ENCODE measurements at places on chromosomes 7 and 10.

DNA sequence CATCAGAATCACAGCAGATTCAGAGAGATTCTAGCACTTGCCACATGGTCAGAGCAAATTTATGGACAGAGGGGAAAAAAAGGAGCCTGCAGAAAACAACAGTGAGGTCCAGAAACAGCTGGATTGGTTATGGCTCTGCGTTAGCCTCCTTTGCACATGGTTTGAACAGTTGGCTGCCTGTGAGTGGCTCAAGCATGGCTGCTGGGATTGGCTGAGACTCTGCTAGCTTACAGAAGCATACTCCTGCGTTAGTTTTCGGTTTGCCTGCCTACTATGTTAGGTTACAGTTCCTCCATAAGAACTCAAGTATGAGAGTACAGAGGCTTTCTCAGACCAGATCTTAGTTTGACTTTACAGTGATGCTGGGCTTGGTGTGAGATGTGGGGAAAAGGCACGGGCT lies 80.7 kb upstream of the WDR11 start:
- DNase-seq = no peak

DNA sequence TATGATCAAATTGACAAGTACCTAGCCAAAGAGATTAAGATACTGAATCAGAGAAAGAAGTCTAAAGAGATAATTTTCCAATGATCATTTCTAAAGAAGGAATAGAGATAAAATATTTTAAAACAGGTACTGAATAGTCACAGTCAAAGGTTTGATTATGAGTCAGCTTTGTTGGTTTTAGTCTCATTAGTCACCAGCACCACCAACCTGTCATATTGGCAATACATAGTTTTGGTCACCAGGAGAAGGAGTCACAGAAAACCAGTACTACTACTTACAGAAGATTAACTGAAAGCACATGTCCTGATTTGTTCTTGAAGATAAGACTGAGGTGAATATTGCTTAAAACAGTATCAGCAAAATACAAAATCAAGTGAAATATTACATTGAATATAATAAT lies 34.6 kb downstream of the ZEB1 start:
- no peak for DNase-seq

DNA sequence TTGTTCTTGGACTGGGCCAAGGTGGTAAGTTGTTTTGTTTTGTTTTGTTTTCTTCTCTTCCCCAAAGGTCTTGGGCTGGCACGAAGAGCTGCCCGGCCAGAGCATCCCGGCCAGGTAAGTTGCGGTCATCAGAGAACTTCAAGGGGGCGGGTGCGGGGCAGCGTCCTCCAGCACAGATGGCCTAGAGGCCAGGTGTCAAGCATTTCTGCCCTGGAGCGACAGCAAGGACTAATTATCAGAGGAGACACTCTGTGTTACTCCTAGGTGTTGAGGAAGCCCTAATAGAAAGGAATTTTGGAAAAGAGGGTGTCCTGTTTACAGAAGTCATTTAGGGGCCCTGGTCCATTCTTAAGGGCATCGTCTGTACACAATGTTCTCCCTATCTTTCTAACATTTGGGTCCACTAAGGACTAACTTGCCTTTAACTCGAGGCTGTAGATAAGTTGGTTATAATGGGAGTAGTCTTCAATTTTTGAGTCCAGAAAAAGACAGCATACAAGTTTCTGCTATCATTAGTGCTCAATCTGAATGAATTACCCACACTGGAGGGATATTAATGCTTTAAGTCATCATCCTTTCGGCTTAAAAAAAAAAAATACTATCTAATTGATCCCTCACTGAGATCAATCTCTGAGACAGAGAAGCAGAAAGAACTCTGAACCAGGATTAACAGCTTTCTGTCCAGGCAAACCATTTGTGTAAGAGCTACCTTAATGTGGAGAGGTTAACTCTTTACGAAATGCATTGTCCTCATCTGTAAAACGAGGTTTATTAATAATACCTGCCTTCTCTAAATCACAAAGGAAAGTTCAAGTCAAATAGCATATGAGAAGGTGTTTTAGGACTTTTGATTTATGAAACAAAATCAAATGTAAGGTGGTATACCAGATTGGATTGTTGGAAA lies 1.5 kb downstream of the ITGB8 start:
- no peak for DNase-seq

DNA sequence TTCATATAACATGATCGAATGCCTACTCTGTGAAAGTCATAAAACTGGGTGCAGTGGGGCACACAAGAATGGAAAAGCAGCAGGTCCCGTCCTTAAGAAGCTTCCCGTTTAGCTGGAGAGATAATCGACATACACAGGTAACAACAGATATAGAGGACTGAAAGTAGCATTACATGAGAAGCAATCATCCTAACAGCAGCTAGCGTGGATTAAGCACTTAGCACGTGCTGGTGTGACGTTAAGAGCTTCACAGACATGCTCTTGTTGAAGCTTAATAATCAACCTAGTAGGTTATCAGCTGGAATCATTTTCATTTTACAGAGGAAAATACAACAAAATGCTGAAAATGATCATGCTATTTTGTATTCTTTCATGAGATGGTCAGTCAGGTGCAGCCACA lies 184.8 kb downstream of the GPAM start:
- DNase-seq = no peak

DNA sequence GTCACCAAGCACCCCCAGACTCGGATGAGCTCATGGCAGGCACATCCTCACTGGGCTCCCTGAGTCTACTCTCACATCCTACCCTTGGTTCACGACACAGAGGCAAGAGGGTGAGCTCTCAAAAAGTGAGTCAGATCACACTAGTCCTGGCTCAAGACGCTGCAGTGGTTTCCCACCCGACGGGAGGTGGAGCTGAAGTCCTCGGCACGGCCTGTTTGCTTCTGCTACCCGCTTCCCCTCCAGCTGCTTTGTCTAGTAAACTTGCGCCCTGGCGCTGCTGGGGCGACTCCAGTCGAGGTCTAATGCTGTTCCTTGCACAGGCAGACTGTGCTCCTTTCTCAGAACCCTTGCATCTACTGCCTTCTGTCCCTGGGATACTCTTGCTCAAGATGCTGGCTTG lies 13.5 kb upstream of the SFMBT2 start:
- DNase-seq = no peak

GRCh38 chr10:55410415-55410885 lies 609.4 kb upstream of the PCDH15 start:
- DNase-seq = no peak

- no peak for DNase-seq
Measured at GRCh38 chr7:55093674-55094073, 74.9 kb downstream of the EGFR start.

GRCh38 chr10:90372451-90372850 lies 485.4 kb downstream of the HTR7 start:
- DNase-seq = no peak

DNA sequence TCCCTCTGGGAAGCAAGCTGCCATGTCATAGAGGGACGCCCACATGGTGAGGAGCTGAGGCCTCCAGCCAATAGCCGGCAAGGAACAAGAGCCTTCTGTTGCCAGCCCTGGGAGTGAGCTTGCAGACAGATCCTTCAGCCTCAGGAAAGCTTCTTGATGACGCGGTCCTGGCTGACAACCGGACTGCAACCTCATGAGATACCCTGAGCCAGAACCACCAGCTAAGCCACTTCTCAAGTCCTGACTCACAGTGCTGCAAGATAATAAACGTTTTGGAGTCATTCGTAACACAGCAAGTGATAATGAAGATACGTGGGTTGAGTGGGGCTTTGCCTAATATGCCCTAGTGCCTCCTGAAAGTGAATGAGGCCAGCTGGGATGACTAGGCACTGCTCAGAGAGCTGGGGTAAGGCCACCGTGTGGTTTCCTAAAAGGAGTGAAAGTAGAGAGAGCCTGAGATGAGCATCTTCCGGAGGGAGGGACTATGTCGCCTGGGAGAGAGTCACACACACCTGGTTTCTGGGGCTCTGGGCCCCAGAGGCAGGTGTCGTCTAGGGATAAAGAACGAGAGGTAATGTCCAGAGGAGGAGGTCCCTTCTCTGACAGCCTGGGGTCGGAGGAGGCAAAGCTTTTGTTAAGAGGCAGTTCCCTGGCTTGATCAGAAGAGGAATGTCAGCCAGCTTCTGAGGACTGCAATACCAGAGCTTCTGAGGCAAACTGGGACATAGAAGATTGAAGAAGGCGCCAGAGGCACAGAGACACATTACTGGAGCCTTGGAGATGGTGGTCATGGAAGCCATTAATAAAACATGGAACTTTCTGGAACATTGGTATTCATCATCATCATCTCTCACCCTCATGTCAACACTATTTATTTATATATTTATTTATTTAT lies 53.6 kb downstream of the PYROXD2 start:
- no peak for DNase-seq

GRCh38 chr10:71933651-71934050 lies 30.5 kb upstream of the CHST3 start:
- DNase-seq = no peak

- DNase-seq = no peak
Measured at GRCh38 chr7:128174386-128174785, 66.7 kb upstream of the LEP start.

DNA sequence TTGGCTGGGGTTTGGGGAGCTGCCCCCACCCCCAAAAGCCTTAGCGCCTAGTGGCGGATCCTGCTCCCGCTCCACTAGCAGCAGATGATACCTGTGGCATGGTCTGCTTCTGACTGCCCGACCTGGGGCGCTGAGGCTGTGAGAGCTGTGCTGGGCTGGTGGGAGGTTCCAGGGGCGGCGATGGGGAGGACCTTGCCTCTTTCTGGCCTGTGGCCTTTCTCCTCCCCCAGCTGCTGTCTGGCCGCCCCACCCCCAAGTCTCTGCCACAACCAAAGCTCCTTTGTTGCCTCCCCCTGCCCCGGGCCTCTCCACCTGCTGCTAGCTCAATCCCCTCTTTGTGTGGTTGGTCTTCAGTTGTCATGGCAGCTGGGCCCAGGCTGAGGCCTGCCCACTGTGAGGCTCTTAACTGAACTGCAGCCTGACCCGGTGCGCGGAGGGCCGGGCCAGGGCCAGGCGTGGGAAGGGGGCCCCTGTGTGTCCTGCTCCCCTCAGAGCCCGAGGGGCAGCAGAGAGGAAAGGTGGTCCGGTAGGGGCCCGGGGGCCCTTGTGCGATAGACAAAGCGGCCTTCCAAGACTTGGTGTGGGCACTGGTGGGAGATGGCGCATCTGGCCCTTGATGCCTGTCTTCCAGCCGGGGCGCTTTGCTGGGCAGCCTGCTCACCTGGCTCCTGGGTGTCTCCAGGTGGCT lies 4.7 kb downstream of the ZNF775 start:
- DNase-seq = peak; percentile 75

GRCh38 chr10:65847436-65848230 lies 1078.2 kb upstream of the LRRTM3 start:
- DNase-seq = no peak

DNA sequence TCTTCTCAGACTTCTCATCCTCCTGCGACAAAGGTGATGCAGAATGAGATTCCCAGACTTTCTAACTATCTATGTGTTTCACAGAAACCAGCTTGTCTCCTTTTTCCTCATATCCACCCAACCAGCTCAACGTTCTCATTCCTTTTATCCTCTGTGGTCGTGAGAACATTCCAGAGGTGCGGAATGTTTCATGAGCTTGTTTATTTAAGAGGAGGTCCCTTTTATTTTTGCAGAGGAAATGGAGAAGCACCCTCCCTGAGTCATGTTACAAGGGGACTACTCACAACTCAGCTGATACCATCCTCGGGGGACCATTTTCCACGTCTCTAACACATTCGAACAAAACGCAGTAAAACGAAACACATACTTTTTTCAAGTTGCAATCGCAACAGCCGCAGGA lies 93.2 kb downstream of the ZRANB1 start:
- no peak for DNase-seq

- DNase-seq = no peak
Measured at GRCh38 chr7:132501956-132502355, 74.3 kb downstream of the PLXNA4 start.

DNA sequence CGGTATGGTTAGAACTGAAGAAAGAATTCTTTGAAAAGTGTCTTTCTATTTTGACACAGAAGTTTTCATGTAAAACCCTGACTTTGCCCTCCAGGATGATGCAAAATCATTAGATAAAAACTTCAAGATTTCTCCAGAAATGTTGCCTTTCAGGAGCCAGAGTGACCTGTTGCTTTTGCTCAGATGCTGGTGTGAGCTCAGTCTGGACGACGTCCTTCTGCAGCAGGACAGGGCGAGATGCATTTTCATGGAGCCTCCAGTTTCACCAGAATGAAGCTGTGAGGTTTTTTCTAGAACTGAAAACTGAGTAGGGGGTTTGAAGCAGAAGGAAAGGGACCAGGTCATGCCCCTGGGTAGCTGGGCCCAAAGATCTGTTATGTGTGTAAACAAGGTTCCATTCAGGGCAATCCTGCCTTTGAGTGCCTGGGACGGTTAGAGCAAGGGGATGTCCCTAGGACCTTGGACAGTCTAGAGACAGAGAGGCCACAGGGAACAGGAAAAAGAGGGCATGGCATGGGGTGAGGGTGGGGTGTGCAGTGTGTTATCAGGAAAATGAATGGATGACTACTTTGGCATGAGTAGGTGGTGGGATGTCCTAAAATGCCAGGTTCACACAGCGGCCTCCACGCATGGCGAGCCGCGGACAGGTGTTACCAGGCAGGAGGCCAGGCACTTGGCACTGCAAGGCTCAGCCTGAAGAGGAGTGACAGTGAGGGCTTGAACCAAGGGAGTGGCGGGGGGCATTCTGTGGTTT lies 356.3 kb downstream of the CXCL12 start:
- no peak for DNase-seq

DNA sequence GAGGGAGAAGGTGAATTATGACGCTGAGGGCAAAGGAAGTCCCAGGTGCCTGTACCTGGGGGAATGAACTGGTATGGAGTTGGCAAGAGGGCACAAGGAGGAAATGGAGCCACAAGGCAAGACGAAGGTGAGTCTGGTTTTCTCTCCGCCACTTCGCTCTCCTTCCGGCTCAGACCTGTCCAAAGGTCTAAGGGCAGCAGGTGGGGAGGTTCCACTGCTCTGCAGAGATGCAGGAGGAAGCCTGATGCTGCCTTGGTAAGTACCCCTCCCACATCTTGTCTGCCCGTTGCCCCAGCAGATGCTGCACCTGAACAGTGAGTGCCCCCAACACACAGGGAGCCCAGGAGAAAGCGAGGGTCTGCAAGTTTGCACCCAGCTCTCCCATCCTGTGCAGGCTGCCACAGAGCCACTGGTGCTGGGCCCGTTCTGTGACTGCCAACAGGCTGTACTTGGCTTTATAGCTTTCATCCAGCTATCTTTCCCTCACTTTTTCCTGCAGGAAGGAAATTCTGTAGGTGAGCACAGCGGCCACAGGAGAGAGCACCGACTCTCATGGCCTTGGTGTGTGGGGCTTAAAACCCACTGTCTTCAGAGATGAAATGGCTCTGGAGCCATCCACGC lies 235.2 kb downstream of the COBL start:
- no peak for DNase-seq

GRCh38 chr10:46528171-46528671 lies 28.2 kb downstream of the GPRIN2 start:
- DNase-seq = no peak

- no peak for DNase-seq
Measured at GRCh38 chr7:133941496-133941895, 185.6 kb upstream of the LRGUK start.

DNA sequence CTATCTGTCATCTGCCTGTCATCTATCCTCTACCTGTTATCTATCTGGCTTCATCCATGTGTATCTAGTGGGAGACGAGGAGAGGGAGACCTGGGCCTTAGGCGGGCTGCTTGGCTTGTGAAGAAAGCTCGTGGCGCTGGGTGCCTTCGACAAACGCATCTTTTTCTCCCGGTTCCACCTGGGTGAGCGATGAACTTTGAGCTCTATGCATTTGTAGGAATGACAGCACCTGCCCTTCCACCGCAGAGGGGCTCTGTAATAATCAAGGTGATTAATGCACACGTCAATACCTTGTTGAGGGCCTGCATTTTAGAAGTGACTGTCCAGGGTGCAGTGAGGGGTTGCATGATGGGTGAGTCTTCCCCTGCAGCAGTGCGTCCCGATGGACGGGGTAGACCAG lies 2.6 kb upstream of the VIPR2 start:
- no peak for DNase-seq
